ENCODE measurements at places on chromosomes 16 and 17.

GRCh38 chr17:29292992-29293889 lies 707 bp downstream of the NUFIP2 start:
- peak; percentile 11 for DNase-seq

GRCh38 chr16:3518292-3518985 lies 17.6 kb downstream of the CLUAP1 start:
- no peak for DNase-seq

DNA sequence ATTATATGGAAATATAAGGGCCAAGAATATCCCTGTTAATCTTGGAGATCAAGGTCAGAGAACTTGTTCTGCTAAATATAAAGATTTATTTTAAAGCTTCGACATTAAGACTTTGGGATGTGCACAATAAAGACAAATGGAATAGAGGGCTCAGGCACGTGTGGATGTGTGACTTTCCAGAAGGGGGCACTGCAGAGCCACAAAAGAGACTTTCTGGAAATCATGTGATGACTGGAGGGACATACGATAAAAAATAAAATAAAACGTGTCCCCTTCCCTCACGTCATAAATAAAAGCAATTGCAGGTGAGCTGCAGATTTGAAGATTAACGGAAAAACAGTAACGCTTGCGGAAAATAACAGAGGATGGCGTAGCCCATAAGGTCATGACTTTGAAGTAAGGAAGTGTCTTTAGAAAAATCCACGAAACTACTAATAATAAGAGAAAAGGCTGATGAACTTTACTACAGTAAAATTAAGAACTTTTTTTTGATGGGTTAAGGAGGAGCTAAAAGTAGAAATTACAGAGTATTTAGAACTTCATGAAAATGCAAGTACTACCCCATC lies 9.4 kb upstream of the ENGASE start:
- DNase-seq = no peak

DNA sequence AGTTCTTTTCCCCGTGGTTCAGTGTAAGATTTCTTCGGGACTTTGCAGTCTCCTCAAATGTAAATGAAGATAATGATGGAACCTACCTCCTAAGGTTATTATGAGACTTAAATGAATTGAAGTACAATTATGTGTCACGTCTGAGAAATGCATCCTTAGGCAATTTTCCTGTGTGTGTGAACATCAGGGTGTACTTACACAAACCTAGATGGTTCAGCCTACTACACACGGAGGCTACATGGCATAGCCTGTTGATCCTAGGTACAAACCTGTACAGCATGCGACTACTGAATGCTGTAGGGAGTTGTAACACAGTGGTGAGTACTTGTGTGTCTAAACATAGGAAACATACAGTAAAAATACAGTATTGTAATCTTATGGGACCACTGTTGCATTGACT lies 1.1 kb upstream of the FAM20A start:
- DNase-seq = no peak

DNA sequence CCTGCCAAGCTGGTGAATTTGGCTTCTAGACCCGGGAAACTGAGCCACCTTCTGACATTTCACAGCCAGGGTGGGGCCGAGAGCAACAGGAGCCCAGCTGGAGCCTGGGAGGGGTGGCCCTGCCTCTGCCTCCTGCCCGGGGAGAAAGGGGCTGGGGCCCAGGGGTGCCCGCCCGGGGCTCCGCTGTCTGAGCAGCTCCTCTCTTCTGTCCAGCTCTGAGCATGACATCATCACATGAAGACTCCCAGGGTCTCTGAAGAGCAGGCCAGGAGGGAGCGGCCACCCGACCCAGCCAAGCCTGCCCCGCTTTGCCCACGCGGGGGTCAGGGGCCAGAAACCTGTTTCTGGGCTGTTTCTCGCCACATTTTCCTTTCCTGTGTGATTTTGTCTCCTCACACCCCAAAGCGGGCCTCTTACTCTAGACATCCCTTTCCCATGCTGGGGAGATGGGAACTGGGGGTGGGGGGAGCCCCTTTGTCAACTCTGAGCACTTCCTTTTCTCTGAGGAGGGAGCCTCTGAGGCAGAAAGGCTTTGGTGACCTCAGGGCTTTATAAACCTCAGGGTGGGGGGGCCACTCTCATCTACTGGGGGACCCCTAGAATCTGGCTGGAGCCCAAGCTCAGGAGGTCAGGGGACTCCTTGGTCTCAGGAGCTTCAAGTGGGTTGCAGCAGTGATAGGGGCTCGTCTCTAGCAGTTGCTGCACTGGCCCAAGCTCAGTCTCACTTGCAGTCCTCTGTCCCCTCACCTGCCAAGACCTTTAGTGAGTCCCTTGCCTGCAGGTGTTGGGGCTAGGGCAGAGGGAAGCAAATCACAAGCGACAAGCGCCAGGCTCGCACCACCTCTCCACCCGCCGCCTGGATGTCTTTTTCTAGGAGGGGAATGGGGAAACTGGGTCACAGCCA lies 7.6 kb downstream of the UBALD2 start:
- no peak for DNase-seq

GRCh38 chr16:66901626-66902025 lies 17.1 kb downstream of the CDH16 start:
- no peak for DNase-seq
